ENCODE measurements at places on chromosomes 6 and 20.
A peak's percentile ranks its signal among the peaks of the same experiment; 100 is the strongest.

DNA sequence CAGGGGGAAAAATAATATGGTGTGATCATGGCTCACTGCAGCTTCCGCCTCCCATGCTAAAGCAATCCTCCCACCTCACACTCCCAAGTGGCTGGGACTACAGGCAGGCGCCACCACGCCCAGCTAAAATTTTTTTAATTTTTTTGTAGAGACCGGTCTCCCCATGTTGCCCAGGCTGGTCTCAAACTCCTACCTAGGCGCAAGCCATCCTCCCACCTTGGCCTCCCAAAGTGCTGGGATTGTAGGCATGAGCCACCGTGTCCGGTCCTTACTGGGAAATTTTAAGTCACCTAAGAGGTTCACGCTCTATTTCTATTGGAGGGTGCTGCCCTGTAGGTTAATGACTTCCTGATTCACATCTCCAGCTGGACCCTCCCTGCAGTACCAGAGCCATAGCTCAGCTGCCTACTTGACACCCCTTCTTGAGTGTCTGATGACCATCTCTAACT is 626 bp upstream of the CDK5RAP1 start:
- DNase-seq: no peak

GRCh38 chr6:43454290-43454695 is 1.1 kb downstream of the DLK2 start:
- peak; percentile 67 for DNase-seq

DNA sequence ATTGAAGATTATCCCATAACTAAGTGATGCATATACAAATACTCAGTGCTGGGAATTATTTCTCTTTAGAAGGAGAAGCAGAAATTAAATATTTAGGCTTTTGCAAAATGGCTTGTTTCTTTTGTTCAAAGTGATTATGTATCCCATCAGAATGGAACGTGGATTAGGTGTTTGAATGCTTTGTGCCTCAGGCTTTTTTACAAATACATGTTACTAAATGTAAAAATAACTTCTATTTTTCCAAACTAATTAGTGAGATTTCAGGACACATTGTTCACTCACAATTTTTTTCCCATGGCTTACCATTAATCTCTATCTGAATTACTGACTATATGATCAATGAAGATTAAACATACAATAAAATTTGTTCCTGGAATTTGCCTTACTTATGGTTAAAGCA is 925.9 kb upstream of the CITED2 start:
- DNase-seq: no peak

- DNase-seq: no peak
These were observed 168.9 kb downstream of the ZMYND8 start for GRCh38 chr20:47187450-47188195.

DNA sequence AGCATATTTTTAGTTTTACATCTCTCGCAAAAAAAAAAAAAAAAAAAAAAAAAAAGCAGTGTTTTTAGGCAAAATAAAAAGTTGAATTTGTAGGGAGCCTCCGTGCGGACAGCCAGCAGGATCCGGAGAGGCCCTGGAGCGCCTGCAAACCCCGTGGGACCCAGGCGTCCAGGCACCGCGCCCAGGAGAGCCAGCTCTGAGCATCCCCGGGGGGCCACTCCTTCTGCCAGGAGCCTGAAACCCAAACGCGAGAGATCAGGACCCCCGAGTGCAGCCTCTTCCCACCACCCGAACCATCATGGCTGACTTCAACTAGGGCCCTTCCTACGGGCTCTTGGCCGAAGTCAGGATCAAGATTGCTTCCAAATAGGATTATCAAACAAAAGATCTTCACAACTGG is 54.1 kb upstream of the LY86 start:
- no peak for DNase-seq

DNA sequence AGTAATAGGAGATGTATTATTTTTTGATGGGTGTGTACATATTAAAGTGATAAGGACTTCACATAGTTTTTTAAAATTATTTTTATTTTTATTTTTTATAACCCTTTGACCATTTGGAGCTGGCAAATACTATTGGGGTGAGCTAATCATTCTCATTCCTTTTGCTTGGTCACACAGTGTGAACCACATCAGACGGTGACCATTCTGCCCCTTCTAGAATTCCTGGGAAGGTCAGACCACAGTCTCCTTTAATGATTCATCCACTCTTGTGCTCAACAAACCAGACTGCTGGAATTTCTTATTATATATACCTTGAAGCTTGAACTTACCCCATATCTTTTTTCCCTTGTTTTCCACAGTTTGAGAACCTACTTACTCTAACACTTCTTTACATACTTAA is 23.9 kb upstream of the PRL start:
- DNase-seq: no peak

- DNase-seq: no peak
These were observed 137.5 kb downstream of the ATXN1 start for GRCh38 chr6:16623731-16624130.

All from stimulated activated CD4-positive, alpha-beta T cell treated with anti-CD3 and anti-CD28 coated beads, Interleukin-2, amount 100 ng/mL, for 48 hours (primary cell).